ENCODE measurements at places on chromosomes 12 and 14.

DNA sequence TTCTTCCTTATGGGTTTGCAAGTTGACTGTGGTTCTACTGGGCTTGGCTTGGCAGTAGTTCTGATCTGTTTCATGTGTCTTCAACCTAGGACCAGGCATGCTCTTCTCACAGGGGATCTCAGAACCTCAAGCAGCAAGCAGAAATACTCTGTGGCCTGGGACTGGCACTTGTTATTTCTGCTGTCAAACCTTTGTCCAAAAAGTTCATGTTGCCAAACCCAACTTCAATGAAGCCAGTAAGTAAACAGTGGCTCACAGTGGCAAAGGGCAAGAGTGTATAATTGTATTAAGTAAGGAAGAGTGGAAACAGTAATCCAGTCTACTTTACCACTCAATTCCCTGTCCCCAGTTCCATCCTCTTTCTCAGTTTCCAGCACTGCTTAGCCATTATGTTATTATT is 15.7 kb upstream of the HMGA2 start:
- DNase-seq = no peak

DNA sequence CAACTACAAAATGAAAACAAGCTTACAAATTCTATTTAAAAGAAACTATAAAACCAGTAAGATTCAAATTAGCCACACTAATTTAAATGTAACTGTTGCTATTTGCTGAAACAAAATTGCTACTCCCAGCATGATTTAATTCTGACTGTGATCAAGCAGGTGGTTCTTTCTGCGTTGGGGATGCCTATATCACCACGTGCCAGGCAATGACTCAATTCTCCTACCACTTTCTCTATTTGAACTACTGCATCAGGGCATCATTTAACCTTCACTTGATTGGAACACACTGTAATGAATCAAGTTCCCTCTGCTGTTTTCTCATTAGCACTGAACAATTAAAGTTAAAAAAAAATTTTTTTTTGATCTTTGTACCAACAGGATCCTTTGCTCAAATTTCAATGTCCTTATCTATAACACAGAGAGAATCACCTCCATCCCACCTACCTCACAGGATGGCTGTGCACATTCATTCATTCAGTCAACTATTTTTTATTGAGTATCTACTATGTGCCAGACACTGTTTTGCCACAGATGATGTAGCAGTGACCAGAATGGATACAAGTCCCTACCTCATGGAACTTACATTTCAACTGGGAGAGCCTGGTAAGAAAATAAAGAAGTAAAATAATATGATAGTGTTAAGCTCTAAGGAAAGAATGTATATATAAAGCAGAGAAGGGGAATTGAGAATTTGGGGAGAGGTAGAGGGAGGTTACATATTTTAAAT is 8.0 kb upstream of the ACTN1 start:
- DNase-seq = no peak

DNA sequence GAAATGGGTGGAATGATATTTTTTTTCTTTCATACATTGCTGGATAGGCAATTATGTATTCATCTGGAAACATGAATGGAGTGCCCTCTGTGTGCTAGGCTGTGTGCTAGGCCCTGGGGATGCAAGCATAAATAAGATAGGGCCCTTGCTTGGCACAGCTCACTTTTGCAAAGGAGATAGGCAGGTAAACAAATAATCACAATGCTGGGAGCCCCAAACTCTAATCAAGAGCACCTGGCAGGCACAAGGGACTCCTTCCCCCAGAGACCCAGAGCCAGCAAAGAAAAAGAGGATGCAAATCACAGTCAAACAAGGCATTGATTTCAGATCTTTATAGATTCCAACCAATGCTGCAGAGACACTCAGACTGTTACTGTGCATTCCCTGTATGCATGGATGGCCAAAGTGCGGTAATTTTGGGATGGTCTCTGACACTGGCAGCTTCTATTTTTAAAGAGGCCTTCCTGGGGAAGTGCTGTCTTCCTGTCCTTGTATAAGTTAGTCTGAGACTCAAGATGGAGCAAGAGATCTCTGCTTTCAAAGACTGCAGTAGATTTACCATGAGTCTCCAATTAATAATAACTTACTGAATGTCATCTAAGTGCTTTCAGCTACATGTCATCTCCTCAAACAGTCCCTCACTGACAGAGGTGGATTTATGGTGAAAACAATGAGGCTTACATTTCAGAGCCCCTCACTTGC is 45.1 kb upstream of the CPM start:
- DNase-seq = no peak

GRCh38 chr14:93232159-93232558 is 25.1 kb downstream of the UBR7 start:
- no peak for DNase-seq

GRCh38 chr12:25365340-25365730 is 114.6 kb upstream of the KRAS start:
- no peak for DNase-seq

DNA sequence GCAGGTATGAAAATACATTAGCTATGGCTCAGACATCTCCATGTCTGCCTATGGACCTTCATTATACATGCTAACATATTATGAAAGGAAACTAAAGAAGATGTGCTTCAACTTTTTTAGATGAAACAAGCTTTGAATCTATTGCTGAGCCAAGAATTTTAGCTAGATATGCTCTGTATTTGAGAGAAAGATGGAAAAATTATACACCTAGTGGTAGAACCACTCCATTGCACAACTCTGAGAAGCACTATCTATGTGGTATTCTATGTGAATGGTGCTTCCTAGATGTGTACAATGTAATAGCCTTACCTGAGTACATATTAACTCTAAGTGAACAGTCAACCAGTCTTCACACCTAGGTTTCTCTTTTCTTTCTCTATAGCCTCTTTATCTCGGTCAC is 17.3 kb downstream of the EPYC start:
- DNase-seq = no peak

GRCh38 chr12:56128670-56129205 is 671 bp downstream of the ESYT1 start:
- DNase-seq = no peak

DNA sequence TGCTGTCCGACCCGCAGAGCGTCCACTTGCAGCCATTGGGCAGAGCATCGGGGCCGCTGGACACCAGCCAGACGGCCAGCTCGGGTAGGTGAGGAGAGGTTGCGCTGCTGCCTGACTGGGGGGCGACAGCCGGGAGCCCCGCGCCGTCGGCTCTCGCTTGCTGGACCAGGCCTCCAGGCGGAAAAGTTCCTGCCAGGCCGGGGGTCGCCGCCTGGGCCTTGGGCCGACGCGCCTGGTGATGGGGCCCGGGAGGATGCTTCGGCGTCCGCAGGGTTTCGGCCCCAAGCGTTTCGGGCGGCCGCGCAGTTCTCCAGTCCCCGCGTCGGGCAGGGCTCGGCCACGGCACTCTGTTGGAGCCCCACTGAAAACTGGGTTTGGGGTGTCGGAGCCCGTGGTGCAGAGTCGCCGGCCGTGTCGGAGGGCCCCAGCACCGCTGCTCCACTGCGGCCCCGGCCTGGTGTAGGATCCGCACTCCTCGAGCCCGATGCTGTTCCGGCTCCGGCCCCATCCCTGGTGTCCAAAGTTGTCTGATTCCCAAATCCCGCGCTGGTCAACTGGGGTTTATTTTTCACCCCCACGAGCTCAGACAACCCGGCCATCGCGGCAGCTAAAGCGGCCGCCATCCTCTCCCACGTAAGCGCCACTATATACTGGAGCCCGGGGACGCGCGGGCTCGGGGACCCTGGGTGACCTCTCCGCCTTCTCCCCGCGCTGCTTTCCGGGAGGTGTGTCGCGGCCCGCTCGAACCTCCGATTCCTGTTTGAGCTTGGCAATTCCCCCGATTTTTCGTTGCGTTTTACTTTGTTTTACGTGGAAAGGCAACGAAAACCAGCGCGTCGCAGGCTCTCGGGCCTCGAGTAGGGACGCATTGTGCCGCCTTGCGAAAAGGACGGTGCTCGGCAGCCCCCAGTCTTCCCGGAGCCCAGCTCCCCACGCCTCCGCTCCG is 872 bp downstream of the VSX2 start:
- DNase-seq = peak; percentile 4

- no peak for DNase-seq
These were observed 51.0 kb upstream of the MYL2 start for GRCh38 chr12:110971189-110971920.

DNA sequence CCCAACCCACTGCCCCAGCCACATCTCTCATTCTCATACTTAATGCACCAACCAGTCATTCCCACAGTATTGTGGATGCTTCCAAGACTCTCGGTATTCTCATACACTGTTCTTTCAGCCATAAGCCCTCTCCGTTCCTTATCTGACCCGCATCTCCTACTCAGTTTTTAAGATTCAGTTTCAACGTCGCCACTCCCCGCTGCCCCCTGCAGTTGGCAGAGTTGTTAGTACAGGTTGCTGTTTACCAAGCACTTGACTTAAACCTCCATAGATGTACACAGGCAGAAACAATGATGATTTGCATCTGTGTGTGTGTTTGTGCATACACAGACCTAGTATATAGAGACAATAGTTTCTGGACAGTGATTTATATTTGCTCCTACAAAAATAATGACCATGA is 40.2 kb downstream of the PAH start:
- no peak for DNase-seq

GRCh38 chr12:100151769-100152168 is 9.1 kb upstream of the BLTP3B start:
- no peak for DNase-seq

DNA sequence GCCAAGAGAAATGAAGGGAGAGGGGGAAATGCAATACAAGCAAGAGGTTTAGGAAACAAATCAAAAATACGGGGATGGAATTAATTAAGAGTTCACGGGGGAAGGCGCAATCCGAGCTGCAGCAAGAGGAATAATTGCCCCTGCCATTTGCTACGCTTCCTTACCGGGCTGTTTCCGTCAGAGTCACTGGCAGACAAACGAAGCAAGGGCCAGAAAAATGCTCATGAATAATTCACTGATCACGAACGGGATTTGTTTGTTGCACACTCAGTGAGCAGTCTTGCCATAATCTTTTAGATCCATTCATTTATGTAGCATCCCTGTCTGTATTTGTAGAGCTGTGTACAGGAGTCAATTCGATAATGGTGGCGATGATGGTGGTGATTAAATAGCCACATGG is 39.0 kb downstream of the PLXNC1 start:
- peak; percentile 49 for DNase-seq

DNA sequence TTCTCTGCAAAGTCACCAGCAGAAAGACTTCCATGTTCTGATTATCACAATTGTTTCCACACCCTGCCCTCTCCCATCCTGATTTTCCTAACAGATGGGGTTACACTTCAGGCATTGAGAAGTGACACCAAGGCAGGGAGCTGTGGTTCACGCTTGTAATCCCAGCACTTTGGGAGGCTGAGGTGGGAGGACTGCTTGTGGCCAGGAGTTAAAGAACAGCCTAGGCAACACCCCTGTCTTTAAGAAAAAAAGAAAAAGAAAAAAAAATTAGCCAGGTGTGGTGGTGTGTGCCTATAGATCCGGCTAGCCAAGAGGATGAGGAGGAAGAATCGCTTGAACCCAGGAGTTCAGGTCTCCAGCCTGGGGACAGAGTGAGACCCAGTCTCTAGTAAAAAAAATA is 5.2 kb downstream of the PPP1CC start:
- DNase-seq = no peak

DNA sequence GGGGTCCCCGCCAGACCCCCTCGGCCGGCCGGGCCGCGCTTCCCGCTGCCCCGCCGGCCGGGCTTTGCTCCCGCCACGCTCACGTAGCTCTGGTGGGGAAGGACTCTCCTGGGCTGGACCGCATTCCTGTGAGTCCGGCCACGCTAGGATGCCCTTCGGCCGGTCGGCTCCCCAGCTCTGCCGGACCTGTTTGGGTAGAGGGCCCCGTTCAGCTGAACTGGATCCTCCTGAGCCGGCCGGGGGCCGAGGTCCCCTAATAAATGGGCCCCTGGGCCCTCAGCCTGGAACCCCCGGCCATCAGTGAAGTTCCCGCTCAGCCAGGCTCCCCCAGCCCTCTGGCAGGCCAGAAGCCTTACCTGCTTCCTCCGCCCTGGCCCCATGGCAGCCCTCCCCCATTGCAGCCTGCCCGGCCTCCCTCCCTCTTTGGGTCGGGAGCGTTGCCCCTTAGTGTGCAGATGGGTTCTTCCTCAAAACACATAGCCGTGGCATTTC is 593 bp downstream of the UNC119B start:
- DNase-seq = no peak

- DNase-seq = peak; percentile 59
These were observed 14.3 kb downstream of the B4GALNT3 start for GRCh38 chr12:473863-474577.

DNA sequence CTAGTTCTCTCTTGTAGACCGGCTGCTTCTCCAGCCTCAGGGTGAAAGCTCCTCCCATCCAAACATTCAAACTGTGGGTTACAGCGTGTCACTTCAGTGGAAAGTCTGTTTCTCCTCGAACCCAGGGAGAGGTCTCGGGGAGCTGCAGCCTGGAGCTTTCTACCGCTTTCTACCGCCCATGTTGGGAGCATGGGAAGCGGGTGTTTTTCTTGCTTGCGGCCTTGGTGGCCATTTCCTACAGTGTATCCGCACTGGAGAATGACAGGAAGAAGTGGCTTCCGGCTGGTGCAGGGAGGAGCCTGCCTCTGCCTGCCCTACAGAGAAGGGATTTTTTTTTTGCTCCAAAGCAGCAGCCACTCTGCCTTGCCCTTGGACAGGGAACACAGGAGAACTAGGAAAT is 21.2 kb downstream of the ZFP36L1 start:
- no peak for DNase-seq

- no peak for DNase-seq
These were observed 137.4 kb upstream of the NTF3 start for GRCh38 chr12:5294274-5295070.

GRCh38 chr12:62917926-62918325 is 17.0 kb downstream of the PPM1H start:
- no peak for DNase-seq

DNA sequence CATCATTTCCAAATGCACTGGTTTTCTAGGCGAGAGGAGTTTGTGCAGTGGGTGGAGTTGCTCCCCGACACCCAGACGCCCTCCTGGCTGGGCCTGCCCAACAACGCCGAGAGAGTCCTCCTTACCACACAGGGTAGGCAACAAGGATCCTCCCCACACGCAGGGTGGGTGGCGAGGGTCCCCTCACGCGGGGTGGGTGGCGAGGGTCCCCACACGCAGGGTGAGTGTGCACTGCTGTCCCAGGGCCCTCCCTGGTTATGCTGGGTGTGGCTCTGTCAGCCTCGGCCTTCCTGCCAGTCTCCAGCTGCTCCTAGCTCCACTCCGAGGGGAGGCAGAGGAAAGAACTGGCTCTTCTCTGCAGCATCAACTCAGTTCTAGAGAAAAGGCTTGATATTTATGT is 42.3 kb downstream of the HSP90AA1 start:
- DNase-seq = no peak

GRCh38 chr14:94673781-94674231 is 61.6 kb downstream of the SERPINA3 start:
- DNase-seq = peak; percentile 37

GRCh38 chr14:81519200-81520011 is 14.2 kb downstream of the SEL1L start:
- DNase-seq = no peak

DNA sequence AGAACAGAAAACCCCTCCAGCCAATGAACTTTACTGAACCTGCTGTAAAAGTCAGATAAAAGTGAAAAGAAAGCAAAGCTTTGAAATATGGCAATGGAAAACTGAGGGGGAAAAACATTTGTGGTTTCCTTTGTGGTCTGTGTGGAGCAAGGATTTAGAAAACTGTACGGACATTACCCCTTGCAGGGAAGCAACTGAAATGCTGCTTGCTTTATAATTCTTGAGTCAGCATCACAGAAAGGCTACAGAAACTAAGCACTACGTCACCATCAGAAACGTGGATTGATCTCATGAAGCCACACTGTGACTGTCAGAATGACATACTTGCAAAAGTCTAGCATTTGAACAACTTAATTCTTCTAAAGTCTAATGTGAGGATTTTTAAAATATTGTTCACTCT is 2.4 kb upstream of the KCNC2 start:
- no peak for DNase-seq
